IMR-90 (cell line): ENCODE measurements at places on chromosomes 1 and 21. TPM values are rescaled to one million over a fixed set of nuclear protein-coding genes. Genes with fewer than 3 reads are reported as not detected.
A peak's percentile ranks its signal among the peaks of the same experiment; 100 is the strongest.

Gene CADM3
- not detected in 2 replicates for total RNA-seq

Gene AADACL4
- not detected in 2 replicates for total RNA-seq

Gene CD84
- not detected in 2 replicates for total RNA-seq

Gene SMPDL3B
- total RNA-seq = not detected in 2 replicates

DNA sequence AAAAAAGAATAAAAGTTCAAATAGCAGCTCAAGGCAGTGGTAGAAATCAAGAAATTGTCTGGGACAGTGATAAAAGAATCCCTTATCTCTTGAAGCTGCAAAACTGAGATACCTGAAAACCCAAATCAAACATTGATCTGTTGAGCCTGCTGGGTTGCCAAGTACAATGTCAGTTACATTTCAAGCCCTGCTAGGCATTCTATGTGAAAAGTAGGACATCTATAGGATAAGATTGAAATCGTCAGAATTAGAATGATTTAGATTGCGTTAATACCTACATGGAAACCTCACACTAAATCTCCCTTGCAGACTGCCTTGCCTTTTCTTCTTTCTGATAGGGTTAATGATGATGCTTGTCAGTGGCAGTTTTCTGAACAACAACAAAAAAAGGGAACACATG is 1684.4 kb upstream of the B3GALT2 start:
- H3K27me3 ChIP-seq = no peaks in the 10 kb centered on the region
- H3K4me3 ChIP-seq = no peak overlapping the region
- DNase-seq = no peak
- H3K36me3 ChIP-seq = no peaks in the 10 kb centered on the region

GRCh38 chr1:196002906-196003305 is 605.3 kb downstream of the KCNT2 start:
- DNase-seq = no peak
- no peak overlapping the region for H3K4me3 ChIP-seq
- no peaks in the 10 kb centered on the region for H3K4me1 ChIP-seq
- no peaks in the 10 kb centered on the region for H3K27me3 ChIP-seq
- no peaks in the 10 kb centered on the region for H3K36me3 ChIP-seq
- no peak overlapping the region for H3K27ac ChIP-seq

DNA sequence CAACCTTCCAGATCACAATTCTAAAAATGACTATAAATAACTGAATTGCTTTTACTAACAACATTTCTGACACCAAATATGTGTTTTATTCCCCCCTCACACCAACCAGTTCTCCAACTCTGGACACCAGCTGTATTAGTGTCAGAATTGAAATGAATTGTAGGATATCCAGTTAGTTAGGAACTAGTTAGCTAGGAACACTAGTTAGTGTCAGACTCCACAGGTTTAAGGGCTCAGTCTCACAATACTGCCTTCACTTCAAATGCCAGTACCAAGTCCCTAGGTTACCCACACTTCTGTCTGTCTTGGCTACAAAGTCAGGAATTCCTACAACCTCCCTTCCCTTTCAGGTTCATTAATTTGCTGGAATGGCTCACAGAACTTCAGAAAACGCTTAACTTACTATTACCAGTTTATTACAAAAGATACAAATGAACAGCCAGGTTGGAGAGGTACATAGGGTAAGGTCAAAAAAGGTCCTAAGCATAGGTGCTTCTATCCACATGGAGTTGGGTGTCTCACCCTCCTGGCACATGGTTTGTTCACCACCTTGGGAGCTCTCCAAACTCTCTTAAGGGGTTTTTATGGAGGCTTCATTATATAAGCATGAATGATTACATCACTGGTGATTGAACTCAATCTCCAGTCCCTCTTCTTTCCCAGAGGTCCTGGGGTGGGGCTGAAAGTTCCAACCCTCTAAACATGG is 4.2 kb downstream of the STXBP3 start:
- no peak for DNase-seq
- H3K4me3 ChIP-seq = no peak overlapping the region
- no peaks in the 10 kb centered on the region for H3K27me3 ChIP-seq

DNA sequence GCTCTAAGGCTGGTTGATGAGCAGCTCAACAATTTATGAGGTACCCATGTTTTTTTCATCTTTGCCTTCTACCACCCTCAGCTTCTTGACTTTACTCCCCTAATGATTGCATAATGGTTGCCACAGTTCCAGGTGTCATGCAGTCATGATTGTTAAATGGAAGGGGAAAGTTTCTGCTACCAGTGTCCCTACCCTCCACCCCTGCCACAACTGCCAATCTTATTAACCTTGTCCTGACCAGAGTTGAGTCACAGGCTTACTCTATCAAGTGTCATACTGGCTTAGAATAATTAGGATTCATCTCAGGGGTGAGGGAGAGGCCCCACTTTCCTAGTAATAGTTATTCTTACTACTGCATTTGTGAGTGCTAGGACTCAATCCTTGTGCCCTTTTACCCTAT is 7.9 kb upstream of the FUBP1 start:
- 0 out of 2 replicates have a peak, but pooled peaks cover 1% of the 10 kb centered on the region for H3K36me3 ChIP-seq
- no peak for DNase-seq
- no peak overlapping the region for H3K27ac ChIP-seq
- H3K4me3 ChIP-seq = no peak overlapping the region
- H3K4me1 ChIP-seq = peaks cover 6% of the 10 kb centered on the region; the same call in 1 of the 2 replicates

GRCh38 chr21:38267991-38268863 is 11.4 kb downstream of the KCNJ15 start:
- H3K4me3 ChIP-seq = no peak overlapping the region
- no peaks in the 10 kb centered on the region for H3K27me3 ChIP-seq
- no peaks in the 10 kb centered on the region for H3K36me3 ChIP-seq
- DNase-seq = no peak
- peaks cover 24% of the 10 kb centered on the region for H3K4me1 ChIP-seq
- H3K27ac ChIP-seq = no peak overlapping the region

GRCh38 chr1:72280711-72281110 is 1.6 kb downstream of the NEGR1 start:
- DNase-seq = no peak
- peaks cover 2% of the 10 kb centered on the region; the same call in 1 of the 2 replicates for H3K4me1 ChIP-seq
- no peaks in the 10 kb centered on the region for H3K36me3 ChIP-seq
- H3K4me3 ChIP-seq = peak overlapping the region; percentile 22; the same call in 1 of the 2 replicates
- H3K27ac ChIP-seq = no peak overlapping the region
